ENCODE measurements at places on chromosomes 3 and 15. TPM values are rescaled to one million over a fixed set of nuclear protein-coding genes. Genes with fewer than 3 reads are reported as not detected.

GRCh38 chr3:136142592-136142991, 53.5 kb downstream of the MSL2 start:
- DNase-seq: peak; percentile 18

DNA sequence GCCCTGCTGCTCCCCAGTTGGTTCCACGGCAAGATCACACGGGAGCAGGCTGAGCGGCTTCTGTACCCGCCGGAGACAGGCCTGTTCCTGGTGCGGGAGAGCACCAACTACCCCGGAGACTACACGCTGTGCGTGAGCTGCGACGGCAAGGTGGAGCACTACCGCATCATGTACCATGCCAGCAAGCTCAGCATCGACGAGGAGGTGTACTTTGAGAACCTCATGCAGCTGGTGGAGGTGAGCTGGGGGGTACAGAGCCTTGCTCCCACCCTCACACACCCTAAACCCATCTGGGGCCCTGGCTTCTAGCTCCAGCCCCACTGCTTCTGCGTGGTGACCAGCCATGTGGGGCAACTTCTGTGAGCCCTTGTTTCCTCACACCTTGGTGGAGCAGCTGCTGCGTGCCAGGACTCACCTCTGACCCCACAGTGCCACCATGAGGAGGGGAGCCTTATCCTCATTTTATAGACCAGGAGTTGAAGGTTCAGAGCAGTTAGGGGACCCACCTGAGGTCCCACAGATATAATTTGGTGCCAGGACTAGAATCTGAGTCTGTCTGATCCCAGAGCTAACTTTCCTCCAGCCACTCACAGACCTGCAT, 13.3 kb upstream of the LMAN1L start:
- no peak for DNase-seq

Gene CCR1
- 3.1 TPM for total RNA-seq

Gene FBXO40
- 2.4 TPM for total RNA-seq

DNA sequence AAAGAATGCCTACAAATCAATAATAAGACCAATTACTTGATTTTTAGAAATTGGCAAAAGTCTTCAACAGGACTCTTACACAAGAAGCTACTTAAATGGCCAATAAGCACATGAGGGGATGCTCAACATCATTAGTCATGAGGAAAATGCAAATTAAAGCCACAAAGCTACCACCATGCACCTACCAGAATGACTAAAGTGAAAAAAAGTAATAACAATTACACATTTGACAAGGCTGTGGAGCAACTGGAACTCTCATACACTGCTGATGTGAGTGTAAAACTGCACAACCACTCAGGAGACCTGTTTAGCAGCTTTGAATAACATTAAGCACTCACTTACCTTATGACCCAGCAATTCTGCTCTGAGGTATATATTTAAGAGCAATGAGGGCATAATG, 68.4 kb downstream of the PPCDC start:
- DNase-seq: no peak

GRCh38 chr3:175914785-175915184, 1055.7 kb downstream of the NAALADL2 start:
- DNase-seq: no peak

- no peak for DNase-seq
Measured at GRCh38 chr3:187340578-187340977, 27.6 kb upstream of the RTP4 start.

- no peak for DNase-seq
Measured at GRCh38 chr3:81761904-81762580, 597 bp upstream of the GBE1 start.

DNA sequence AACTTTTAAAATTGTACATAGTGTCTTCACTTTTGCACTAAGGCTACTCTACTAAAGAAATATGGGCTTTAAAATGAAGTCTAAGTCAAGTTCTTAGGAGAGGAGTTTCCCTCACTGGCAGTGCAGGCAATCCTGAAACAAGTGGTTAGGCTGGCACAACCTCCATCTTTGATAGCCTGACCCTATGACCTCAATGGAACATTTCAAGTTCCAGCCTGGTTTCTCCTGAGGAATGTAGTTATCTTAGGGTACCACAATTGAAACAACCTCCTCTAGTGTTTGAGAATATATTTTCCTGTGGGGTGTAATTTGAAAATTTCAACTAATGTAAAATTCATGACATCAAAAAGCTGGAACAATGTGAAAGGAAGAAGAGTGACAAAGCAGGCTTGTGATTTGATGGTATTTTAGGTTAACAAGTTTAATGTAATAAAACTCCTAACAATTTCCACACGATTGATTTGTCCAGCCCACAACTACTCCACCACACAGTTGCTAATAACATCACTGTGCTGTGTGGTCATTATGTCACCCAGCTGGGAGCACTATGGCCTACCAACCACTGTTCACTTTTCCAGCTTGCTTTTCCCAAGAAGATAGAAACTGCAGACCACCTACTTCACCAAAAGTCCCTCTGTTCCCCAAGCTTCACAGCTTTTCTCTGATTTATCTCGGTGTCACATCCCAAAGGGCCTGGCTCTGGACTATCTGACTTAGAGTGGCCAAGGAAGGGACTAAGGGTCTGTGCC, 1.8 kb downstream of the WWTR1 start:
- peak; percentile 54 for DNase-seq

- DNase-seq: peak; percentile 26
Measured at GRCh38 chr3:65953881-65954733, 84.6 kb downstream of the MAGI1 start.

- DNase-seq: no peak
Measured at GRCh38 chr15:41394924-41395323, 7.4 kb downstream of the NDUFAF1 start.

DNA sequence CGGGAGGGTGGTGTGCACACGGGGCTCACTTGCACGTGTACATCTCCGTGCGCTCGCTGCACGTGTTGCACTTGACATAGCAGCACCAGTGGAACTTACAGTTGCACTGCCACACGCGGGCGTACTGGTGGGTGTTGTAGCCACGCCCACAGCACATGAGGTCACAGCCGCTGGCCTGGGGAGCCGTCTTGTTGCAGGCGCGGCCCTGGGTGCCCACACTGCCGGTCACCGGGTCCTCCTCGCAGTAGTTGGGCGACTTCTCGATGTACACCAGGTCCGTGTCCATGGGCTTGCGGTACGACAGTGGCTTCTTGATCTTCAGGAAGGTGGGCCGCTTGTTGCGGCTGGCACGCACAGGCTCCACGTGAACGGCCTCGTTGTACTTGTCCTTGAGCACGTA, 61.0 kb downstream of the WNT7A start:
- no peak for DNase-seq

Gene ITPKA
- total RNA-seq: 0.35 TPM

DNA sequence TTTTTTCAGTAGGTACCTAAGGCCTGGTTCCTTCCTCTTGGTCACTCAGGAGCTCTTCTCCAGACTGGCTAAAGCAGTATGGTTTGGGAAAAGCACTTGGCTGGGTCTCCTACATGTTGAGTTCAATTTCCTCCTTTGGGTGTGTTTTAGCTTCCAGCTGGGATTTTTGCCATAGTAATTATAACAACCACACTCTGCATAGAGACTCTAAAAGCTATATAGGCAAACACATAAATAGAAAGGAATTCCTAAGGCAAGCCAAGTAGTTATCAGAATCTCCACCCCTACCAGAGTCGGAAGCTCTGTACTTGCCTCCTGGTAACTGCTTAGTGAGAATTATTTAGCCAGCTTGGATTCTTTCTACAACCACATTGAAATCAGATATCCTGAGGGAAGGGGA, 48.6 kb downstream of the FOXL2 start:
- DNase-seq: peak; percentile 87

Gene GOLGA8J
- total RNA-seq: 0.09 TPM
